Muscle of arm (tissue), 14 donors: ENCODE measurements at places on chromosomes 2 and 18. TPM values are rescaled to one million over a fixed set of nuclear protein-coding genes. Genes with fewer than 3 reads are reported as not detected.

- DNase-seq, result no peak
Observed at GRCh38 chr2:241121008-241121407, 18.9 kb upstream of the MTERF4 start.

- no peak for DNase-seq
Observed at GRCh38 chr2:161486111-161486510, 70.0 kb downstream of the TBR1 start.

DNA sequence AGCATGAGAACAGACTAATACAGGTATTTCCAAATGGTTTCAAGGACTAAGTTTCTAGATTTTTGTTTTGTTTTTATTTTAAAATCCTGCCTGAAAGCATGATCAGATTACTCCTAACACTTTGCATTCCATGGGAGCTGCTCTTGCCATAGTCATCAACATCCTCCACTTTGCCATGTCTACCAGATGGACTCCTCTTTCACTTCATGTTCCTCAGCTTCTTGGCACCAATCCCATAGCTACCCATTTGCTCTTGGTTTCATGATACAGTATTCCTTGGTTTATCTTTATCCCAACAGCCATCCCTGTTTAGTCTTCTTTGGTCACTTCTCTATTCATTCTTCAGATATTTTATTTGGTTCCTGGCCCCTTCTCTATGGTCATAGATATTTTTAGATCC, 154.2 kb upstream of the CCDC195 start:
- DNase-seq, result no peak

GRCh38 chr18:63236921-63237846, 82.4 kb downstream of the BCL2 start:
- DNase-seq, result peak; percentile 77

GRCh38 chr2:241870081-241870541, 582 bp downstream of the RTP5 start:
- DNase-seq, result no peak

DNA sequence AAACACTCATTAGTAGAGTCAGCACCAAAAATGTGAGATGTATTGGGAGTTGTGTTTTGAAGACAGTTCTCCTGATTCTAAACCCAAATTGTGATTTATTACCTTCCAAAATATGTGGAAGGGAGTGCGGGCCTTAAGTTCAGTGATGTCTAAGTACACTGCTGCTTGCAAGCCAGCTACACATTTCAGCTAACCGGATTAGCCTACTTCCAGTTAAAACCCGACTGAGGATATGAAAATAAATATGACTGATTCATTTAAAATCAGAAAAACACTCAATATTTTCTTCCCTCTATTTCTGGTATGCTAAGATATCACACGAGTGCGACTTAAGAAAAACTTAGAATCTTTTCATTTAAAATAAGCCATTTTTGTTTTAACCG, 907 bp downstream of the FHL2 start:
- DNase-seq, result no peak

GRCh38 chr2:72096181-72096580, 51.5 kb downstream of the CYP26B1 start:
- DNase-seq, result no peak

- no peak for DNase-seq
Observed at GRCh38 chr2:62224976-62225375, 29.1 kb downstream of the B3GNT2 start.

DNA sequence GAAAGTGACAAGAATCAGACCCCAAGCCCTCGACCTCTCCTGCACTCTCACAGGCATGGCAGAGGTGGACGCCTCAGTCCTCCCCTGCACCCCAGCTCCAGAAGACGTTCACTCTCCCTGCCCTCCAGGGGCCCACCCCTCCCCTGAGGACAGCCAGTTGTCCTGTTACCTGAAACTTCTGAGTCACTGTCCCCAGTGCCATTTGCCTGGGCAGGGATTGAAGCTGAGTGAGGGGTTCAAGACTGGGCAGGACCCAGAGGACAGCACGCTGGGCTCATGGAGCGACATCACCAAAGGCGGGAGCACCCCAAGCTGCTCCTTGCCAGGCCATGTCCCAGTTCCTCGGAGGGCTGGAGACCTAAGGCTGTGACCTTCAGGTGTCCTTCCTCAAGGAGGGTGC, 34.2 kb upstream of the COL6A3 start:
- DNase-seq, result no peak

The MPP4 gene
- not detected for polyA plus RNA-seq

The NEB gene
- polyA plus RNA-seq, result 697 TPM

The RBFA gene
- polyA plus RNA-seq, result not detected
